ENCODE measurements at places on chromosomes 3 and 15.

- no peak for DNase-seq
Measured at GRCh38 chr15:78052001-78052401, 25.5 kb downstream of the TBC1D2B start.

DNA sequence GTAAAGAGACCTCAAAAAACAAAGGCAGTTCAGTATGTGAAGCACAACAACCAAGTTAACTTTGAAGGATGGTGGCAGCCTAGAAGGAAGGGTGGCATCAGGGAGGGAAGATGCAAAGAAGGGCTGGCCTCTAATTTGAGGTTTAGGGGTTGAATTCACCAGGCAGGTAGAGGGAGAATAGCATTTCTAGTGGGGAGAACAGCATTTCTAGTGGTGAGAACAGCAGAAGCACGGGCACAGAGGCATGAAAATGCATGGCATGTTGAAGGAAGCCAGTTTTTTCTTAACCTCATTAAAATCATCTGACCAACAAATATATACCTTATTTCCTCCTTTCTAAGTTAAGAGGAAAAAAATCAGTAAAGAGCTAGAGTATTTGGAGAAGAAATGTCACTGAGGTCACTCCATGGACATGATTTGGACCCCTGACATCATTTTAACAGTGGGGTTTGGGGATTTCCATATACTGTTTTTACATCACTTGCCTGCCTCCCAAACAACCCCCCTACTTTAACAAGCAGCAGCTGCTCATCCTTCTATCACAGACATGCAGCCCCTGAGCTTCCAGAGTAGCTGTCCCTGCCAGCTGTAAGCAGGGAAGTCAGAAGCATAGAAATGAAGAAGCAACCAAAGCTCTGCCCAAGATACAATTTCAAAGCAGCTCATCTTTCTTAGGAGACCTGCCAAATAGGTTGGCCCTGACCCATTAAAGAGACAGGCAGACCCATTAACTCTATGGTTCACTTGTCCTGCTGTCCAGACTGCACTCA is 2.4 kb upstream of the POPDC2 start:
- DNase-seq = no peak

DNA sequence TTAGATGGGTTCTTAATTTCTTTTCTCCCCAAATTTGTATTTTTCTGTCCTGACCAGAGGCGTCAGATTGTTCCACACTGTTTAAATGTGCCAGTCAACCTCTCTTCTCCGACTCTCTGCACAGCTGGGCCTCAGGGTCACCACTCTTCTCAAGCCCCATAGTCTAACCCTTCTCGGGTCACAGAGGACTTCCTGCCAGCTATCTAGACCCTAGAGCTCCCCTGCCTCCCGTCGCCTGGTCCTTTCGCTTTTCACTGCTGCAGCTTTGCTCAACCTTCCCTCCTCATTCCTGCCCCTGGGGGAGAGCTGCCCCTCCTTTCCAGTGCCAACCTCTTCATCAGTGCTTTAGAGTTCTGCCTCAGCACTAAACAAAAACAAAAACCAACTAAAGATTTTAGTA is 151.7 kb downstream of the ATG7 start:
- DNase-seq = no peak

DNA sequence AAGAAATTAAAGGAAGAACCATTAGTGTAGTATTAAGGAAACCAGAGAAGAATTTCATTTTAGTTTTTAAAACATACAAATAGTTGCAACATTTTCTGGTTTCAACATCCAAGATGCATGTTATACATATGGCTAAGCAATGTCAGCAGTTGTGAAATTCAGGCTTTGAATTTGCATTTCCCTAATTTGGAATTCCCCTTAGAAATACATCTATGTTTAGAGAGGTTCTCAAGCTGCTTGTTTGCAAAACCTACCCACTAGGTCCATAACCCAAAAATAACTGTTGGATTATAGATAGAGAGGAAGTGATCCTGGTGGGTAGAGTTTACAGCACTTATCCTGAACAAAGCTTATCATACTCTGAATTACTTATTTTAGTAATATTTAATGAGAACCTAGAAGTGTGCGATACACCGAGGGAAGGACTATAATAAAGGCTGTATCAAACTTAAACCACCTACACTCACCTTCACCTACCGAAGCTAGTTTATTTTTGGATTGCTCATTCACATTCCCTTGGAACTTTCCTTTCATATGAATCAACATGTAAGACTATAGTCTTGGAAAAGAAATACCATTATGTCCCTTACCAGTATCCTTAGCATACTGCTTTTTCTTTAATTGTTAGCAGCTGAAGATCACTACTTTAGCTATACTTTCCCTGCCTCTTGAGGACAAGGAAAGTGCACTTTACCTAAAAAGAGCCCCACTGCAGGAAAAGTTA is 60.6 kb downstream of the CHAC1 start:
- DNase-seq = no peak

GRCh38 chr3:42071904-42072812 is 19.0 kb upstream of the TRAK1 start:
- no peak for DNase-seq

All from activated CD4-positive, alpha-beta T cell treated with anti-CD3 and anti-CD28 coated beads for 48 hours (primary cell).